Stimulated activated CD4-positive, alpha-beta T cell treated with anti-CD3 and anti-CD28 coated beads, Interleukin-4, amount 100 ng/mL, for 4 hours (primary cell): ENCODE measurements at places on chromosomes 12 and 14.

DNA sequence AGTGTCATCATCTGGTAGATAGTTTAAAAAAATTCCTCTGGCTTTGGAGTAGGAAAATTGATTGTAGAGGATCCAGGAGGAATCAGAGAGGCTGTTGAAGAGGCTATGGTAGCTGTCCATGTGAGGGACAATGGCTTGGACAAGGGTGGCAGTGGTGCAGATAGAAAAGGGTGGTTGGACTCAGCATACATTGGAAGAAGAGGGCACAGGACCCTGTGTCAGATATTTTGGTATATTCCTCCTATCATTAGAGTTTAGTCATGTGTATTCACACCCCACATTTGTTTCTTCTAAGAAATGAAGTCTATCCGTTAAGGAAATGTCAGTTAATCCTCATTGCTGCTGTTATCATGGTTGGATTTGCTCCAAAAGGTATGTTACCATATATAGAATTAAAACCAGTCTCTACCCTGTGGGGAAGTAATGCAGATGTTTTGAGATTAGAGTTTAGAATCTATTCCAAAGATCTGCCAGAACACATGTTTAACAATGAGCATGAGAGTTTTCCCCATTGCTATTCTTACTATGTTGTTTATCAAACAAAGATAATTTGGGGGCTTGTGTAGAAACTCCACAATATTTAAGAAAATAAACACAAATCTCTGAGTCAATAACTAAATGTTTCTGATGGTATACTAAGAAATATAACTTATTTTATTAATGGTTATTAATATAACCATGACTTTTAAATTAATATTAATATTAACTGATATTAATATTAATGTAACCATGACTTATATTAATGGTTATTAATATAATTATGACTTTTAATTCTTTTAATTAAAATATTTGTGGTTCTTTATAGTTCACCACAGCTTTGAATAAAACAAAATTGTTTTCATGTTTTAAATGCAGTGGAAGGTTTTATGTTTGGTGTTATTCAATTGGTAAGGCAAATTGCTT lies 80.9 kb downstream of the CRADD start:
- DNase-seq: no peak

GRCh38 chr14:101839661-101840060 lies 78.2 kb downstream of the PPP2R5C start:
- no peak for DNase-seq

DNA sequence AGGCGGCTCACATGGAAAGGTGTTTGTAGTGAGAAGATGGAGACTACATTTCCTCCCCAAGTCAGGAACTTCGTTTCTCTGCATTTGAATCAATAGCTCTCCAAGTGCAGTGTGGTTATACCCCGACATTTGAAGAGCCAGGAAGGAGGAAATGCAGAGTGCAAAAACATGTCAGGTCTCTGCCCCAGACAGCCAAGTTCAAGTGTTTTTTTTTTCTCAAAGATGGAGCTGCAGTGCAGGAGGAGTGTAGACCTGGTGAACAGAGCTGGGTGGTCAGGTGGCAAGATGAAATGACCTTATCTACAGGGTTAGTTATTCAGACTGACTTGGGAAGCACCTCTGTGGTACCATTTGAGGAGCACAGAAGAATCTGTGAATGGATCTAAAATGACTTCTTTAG lies 21.3 kb downstream of the MLXIP start:
- no peak for DNase-seq

GRCh38 chr12:31323391-31324115 lies 2.4 kb downstream of the SINHCAF start:
- no peak for DNase-seq

DNA sequence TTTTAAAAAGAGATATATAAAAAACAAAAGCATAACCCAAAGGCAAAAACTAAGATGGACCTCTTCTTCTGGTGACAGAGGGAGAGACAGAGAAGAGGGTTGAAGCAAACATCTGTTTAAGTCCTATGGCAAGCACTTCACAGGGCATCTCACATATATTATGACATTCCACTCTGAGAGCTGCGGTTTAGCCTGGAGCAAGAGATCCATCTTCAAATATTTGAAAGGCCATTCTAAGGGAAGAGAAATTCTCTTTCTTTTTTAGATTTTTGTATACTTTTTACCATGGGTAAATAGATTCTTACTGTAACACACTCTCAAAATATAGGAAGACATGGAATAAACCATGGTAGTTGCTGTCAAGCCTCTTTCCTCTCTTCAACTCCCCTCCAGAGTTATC lies 204.1 kb downstream of the GXYLT1 start:
- no peak for DNase-seq

GRCh38 chr12:54660320-54660962 lies 12.3 kb upstream of the DCD start:
- DNase-seq: no peak

DNA sequence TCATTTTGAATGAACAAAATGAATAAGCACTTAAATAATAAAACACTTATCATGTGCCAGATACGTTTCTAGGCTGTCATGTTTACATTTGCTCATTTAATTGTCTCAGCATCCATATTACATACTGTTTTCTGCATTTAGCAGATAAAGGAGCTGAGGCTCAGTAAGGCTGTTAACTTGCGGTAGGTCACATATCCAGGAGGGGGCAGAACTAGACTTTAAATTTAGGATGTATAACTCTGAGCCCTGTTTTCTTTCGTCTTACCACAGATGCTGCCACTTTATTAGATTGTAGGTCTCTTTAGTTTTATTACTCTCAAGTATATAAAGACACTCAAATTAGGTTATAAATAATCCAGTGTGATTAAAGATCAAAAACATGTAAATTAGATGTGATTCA lies 17.7 kb downstream of the IRAK4 start:
- peak; percentile 8 for DNase-seq

GRCh38 chr14:102734436-102734835 lies 42.8 kb upstream of the TRAF3 start:
- DNase-seq: no peak

- no peak for DNase-seq
These were observed 1112.7 kb downstream of the LRFN5 start for GRCh38 chr14:42719391-42719790.

- no peak for DNase-seq
These were observed 218.3 kb upstream of the DAAM1 start for GRCh38 chr14:58969951-58970751.

GRCh38 chr12:6074427-6074826 lies 50.0 kb downstream of the VWF start:
- DNase-seq: peak; percentile 13

DNA sequence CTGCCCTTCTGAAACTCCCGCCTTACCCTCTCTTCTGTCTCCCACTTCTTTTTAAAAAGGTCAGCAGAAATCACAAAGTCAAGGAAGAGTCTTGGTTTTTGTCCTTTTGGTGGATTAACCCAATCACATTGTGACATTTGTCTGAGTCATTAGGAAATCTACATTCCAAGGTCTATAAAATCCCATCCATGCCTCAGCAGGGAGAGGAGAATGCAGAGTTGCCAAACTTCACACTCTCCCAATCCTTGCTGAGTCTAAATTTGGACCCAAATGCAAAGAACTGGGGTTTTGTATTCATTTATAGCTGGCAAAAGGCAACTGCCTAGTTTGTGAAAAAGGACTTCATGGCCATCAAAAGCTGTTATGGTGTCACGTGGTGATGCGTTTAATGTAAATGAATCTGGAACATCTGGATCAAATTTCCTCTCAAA lies 67.9 kb downstream of the TMEM30B start:
- no peak for DNase-seq

- no peak for DNase-seq
These were observed 31.9 kb upstream of the SOS2 start for GRCh38 chr14:50263321-50263720.

GRCh38 chr12:47412601-47413236 lies 293.1 kb downstream of the RPAP3 start:
- no peak for DNase-seq

- no peak for DNase-seq
These were observed 36.6 kb downstream of the PCNX1 start for GRCh38 chr14:70943838-70944237.

- DNase-seq: no peak
These were observed 15.6 kb upstream of the MCRS1 start for GRCh38 chr12:49583366-49584094.

DNA sequence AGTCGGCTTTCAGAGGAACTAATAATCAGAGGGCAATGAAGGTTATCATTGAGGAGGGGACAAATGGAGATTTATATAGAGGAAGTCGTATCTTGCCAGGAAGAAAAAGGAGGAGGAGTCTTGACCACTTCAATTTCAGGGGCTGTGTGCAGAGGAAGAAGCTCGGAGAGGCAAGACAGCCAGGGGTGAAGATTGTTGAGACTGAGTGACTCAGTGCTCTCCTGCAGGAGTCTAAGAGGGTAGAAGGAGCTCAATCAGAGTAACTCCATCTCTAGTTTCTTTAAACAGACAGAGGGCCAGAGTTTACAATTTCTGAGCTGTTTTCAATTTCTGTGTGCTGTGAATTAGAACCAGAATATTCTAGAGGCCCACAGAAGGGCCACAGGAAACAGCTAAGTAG lies 439.3 kb upstream of the PRICKLE1 start:
- no peak for DNase-seq

GRCh38 chr12:69720750-69721149 lies 17.9 kb upstream of the RAB3IP start:
- DNase-seq: no peak

GRCh38 chr12:16012117-16012516 lies 101.0 kb downstream of the DERA start:
- DNase-seq: no peak

GRCh38 chr12:113134071-113134470 lies 1.5 kb downstream of the RASAL1 start:
- no peak for DNase-seq

DNA sequence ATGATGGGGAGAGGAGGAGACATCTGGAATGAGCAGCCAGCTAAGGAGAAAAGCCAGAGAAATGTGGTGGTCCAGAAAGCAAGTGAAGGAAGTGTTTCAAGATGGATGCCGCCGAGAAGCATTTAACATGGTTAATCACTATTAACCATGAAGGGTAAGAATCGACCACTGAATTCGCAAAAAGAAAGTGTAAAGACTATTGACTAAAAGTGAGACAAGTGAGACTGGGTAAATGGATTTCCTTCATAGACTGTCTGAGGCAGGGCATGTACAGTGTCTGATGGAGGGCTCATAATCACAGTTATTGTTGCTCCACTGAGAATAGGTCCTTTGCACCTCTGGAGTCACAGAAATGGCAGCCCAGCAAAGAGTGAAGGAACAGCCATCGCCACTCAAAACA lies 25.3 kb upstream of the CLMN start:
- no peak for DNase-seq

DNA sequence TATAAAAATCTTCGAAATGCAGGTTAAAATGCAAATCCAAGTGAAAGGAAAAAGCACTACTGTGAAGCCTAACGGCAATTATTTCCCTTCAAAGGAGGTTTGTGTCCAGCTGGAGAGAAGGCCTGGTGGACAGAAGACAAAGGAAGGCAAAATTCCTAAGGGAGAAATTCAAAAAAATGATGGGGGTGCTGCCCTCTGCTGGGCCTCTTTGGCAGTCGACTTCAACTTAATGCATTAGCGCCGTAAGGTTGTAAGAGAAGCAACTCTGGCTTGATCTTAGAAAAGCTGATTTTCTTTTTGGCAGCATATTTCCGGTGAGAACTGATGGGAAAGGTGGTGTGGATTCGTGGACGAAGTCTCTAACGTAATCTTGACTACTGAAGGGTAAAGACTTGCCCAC lies 34.3 kb upstream of the CHFR start:
- DNase-seq: no peak

DNA sequence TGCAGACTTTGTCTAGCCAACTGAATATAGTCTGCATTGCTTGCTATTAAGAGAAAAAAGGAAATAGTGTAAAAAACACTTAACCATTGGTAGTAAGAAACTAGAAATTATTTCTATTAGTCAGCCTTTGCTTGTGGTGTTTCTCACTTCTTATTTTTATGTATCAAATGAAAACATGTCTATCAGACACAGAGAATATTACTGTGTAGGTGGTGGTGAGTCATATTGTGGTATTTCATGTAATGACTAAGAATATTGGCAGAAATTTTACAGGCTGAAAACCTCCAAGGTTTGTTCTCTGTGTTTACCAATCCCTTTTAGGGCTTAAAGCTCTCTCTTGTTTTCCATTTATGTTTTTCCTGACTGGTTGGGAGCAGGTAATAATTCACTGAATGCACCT lies 87.2 kb downstream of the DAAM1 start:
- no peak for DNase-seq

GRCh38 chr14:37597538-37597913 lies 2.1 kb downstream of the TTC6 start:
- no peak for DNase-seq

DNA sequence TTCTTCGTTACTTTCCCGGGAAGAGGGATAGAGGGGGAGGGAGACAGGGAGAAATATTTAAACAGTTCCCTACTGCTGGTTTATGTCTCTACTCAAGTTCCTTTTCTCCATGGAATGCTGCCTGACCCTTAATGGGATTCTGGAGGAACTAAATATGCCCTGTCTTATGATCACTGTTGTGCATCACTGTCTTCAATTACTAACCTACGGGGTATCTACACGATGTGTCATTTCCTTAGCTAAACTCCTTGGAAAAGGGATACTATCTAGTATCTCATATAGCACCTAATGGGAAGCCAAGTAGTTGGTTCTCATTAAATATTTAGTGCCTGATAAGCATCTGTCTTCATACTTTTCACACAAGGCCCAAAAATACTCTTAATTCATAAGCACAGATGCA lies 37.5 kb upstream of the FBLN5 start:
- no peak for DNase-seq

GRCh38 chr14:25522116-25522515 lies 472.2 kb upstream of the STXBP6 start:
- DNase-seq: no peak

- no peak for DNase-seq
These were observed 510.5 kb upstream of the TBX3 start for GRCh38 chr12:115194448-115194847.

- DNase-seq: no peak
These were observed 134.8 kb upstream of the VRK1 start for GRCh38 chr14:96662116-96662970.

GRCh38 chr14:51094282-51094821 lies 553 bp downstream of the TRIM9 start:
- no peak for DNase-seq

- no peak for DNase-seq
These were observed 19.6 kb upstream of the CSRP2 start for GRCh38 chr12:76898442-76898841.
